ENCODE measurements at places on chromosomes 5 and 9.

DNA sequence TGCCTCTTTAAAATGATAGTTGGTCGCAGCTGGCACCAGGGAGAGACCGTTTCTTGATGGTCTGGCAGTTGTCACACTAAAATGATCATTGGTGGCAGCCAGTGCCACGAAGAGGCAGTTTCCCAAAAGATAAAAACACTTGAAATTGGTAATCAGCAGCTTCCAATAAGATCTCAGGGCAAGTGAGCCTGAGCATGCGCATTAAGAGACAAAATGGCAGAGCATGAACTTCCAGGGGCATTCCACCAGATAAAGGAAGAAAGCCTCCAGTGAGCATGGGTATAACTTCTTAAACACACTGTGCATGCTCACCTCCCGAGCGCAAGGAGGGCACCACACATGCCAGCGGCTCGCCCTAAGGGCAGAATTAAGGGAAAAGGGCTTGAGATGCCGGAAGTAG, 1594.2 kb upstream of the CDH9 start:
- DNase-seq = no peak

DNA sequence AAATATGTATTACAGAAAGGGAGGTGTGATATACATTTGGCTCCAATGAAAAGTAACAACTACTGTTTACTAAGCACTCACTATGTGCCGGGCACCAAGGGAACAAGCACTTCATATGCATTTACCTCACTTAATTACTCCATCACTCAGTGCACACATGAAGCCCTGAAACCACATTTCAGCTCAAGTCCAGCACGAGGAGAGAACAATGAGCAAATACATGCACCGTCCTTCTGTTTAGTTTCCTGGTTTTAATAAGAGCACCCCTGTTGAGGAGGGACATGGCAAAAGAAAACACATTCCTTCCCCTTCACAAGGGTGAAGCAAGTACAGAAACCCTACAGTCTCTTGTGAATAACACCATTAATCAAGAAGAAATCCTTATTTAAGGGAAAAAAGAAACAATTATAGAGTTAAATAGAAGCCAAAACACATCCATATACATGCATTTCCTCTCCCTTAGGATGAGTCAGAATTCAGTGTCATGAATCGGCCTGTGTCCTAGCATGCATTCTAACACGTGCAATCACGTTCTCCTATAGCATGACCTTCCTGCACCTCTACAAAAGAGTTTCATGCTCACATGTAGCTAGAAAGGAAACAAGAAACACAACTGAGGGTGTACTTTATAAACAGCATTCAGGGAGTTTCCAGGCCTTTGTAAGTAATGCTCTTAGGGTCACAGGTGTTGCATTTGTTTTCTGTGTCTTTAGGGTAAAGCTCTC, 411.6 kb downstream of the BNC2 start:
- DNase-seq = no peak

- DNase-seq = no peak
These were observed 22.5 kb downstream of the TRPM6 start for GRCh38 chr9:74865177-74865576.

DNA sequence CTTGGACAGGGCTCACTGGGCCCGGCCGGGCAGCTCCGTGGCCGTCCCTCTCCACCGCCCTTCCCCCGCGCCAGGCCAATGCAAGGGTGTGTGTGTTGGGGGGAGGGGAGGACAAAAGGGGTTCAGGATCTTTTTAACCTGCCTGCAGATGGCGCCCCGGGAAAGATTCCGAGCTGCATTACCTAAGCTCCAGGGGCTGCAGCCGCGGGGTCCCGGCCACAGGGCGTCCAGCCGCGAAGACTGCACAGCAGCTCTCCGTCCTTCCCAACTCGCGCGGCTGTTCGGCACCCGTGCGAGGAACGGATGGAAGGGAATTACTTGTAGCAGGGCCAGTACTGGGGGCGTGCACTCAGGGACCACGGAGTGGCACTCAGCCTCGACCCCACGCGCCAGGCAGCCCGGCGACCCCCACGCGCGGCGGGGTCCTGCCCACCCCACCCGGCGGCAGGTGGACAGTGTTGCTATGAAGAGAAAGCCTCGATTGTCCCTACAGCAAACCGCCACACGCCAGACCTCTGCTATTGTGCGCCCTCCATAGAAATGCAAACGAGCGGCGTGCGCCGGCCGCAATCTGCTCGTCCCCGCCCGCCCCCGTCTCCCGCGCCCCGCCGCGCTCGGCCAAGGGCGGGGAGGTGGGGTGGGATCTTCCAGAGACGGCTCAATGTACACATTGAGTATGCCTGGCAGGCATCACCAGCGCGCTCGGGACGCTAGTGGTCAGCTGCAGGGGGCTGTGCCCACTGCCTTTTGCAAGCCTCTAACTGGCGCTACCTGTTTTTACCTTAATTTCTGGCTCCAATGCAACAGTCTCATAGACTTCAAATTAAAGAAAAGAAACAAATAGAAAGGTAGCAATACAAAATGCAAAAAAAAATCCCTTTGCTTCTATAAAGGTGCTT, 796 bp upstream of the GADD45G start:
- DNase-seq = no peak

DNA sequence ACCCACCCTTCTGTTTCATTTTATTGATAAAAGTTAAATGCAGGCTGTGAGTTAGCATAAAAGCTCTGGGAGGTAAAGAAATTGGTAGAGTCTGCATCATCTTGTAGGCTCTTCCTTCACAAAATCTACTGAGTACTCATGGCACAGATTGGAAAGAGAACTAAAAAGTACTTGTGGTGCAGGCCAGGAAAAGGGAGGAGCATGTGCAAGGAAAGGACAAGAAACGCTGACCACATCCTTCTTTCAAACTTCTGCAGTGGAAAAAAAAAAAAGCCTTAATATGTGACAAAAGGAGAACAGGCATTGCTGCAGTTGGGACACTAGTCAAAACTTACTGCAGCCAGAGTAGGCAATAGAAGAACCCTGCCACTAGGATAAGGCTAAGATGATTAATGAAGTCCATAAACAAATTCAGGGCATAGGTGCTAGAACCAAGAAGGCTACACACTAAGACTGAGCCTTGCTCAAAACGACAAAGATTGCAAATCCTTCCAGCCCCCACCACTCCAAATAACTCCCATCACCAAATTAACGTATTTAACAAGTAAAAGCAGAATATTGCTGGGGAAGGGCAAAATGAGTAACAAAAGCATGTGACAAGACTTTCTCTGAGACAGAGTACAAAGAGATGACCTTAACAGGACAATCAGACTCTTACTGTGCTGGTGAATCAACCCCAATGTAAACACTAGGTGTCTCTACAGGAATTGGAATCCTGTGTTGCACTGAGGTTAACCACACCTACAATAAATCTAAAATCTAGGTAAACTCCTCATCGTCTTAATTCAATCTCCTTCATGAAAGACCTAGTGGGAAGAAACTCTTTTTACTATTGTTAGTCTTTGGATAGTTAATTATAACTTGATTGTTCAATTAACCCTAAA, 1024.8 kb downstream of the TLE1 start:
- no peak for DNase-seq

- peak; percentile 31 for DNase-seq
These were observed 144.6 kb downstream of the CETN3 start for GRCh38 chr5:90264689-90265544.

Measured in stromal cell of bone marrow (primary cell).